Fibroblast of villous mesenchyme (primary cell): ENCODE measurements at places on chromosomes 3 and 15. TPM values are rescaled to one million over a fixed set of nuclear protein-coding genes. Genes with fewer than 3 reads are reported as not detected.

CLDN16 gene
- total RNA-seq, result under 0.01 and 0.43 TPM in 2 replicates

CFAP91 gene
- total RNA-seq, result 0.32 and 0.43 TPM in 2 replicates

MME gene
- 310 and 479 TPM in 2 replicates for total RNA-seq

ITIH4 gene
- 0.32 and 1.3 TPM in 2 replicates for total RNA-seq

RIOX2 gene
- total RNA-seq, result 31.6 and 34.1 TPM in 2 replicates

HDC gene
- not detected in 2 replicates for total RNA-seq
